Lung (tissue), 17 donors: ENCODE measurements at places on chromosomes 12 and 14. TPM values are rescaled to one million over a fixed set of nuclear protein-coding genes. Genes with fewer than 3 reads are reported as not detected.

SPIC gene
- 0.28 TPM for total RNA-seq

DEGS2 gene
- 7.4 TPM for total RNA-seq

PTPRQ gene
- total RNA-seq = 11.7 TPM

GPR65 gene
- 3.8 TPM for total RNA-seq

TMPRSS12 gene
- not detected for total RNA-seq

ETFBKMT gene
- 3.8 TPM for total RNA-seq

DHH gene
- total RNA-seq = 2.6 TPM

SLCO1B1 gene
- not detected for total RNA-seq

YBX3 gene
- 134 TPM for total RNA-seq
